Natural killer cell treated with Interleukin-12 subunit alpha and Interleukin-12 subunit beta and Interleukin-15 and Interleukin-18, amount 100 ng/mL, for 72 hours (primary cell): ENCODE measurements at places on chromosomes 6 and 20. TPM values are rescaled to one million over a fixed set of nuclear protein-coding genes. Genes with fewer than 3 reads are reported as not detected.

Gene OR2H2
- not detected for total RNA-seq

Gene BMP6
- not detected for total RNA-seq

GRCh38 chr20:53550280-53551187 lies 43.1 kb downstream of the ZNF217 start:
- no peak for DNase-seq

DNA sequence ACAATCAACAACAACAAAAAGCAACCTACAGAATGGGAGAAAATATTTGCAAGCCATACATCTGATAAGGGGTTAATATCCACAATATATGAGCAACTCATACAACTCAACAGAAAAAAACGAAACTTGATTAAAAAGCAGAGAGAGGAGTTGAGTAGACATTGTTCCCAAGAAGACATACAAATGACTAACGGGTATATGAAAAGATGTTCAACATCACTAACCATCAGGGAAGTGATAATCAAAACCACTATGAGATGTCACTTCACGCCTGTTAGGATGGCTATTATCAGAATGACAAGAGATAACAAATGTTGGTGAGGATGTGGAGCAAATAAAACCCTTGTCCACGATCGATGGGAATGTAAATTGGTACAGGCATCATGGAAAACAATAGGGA lies 145.9 kb downstream of the NRN1 start:
- no peak for DNase-seq
